ENCODE measurements at places on chromosomes 2 and 18.

- DNase-seq, result no peak
These were observed 32.6 kb upstream of the SLC40A1 start for GRCh38 chr2:189613077-189613636.

DNA sequence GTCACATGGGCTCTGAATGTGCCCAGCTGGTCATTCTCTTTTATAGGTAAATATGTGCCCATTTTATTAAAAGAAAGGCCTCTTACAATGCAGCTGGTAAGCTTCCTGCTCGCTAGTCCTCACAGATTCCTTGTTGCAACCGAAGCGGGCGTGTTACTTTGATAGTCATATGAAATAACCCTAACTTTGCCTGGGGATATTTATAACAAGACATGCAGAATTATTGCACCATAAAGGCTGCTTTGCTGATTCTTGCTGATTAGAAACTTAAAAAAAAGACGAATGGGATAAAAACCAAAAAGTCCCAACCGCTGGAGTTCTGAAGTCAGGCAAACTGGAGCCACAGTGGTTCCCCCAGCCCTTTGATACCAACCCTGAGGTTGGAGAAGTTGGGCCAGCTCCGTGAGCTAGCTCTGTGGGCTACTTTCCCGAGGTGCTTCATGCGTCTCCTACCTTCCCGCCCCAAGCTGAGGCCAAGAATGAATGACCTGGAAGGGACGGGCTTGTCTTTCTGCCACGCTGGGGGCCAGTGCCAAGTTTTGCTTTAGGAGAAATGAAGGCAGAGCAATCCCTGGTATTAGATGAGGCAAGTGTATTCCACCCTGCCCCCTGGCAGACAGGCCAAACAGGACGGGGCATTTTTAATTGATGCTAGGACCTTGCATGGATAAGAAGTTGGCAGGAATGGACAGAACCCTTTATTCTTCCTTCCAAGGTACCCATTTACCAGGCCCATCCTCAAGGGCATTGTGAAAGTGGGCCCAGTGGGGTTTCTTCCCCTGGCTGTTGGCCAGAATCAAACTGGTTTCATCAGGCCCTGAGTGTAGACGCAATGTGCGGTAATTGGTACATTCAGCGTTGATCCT lies 140.4 kb downstream of the KCTD1 start:
- DNase-seq, result no peak

GRCh38 chr2:159199236-159199635 lies 87.3 kb downstream of the WDSUB1 start:
- DNase-seq, result no peak

- no peak for DNase-seq
These were observed 219.8 kb upstream of the SPHKAP start for GRCh38 chr2:228401065-228401912.

GRCh38 chr2:201661366-201661765 lies 18.1 kb upstream of the TMEM237 start:
- DNase-seq, result no peak

DNA sequence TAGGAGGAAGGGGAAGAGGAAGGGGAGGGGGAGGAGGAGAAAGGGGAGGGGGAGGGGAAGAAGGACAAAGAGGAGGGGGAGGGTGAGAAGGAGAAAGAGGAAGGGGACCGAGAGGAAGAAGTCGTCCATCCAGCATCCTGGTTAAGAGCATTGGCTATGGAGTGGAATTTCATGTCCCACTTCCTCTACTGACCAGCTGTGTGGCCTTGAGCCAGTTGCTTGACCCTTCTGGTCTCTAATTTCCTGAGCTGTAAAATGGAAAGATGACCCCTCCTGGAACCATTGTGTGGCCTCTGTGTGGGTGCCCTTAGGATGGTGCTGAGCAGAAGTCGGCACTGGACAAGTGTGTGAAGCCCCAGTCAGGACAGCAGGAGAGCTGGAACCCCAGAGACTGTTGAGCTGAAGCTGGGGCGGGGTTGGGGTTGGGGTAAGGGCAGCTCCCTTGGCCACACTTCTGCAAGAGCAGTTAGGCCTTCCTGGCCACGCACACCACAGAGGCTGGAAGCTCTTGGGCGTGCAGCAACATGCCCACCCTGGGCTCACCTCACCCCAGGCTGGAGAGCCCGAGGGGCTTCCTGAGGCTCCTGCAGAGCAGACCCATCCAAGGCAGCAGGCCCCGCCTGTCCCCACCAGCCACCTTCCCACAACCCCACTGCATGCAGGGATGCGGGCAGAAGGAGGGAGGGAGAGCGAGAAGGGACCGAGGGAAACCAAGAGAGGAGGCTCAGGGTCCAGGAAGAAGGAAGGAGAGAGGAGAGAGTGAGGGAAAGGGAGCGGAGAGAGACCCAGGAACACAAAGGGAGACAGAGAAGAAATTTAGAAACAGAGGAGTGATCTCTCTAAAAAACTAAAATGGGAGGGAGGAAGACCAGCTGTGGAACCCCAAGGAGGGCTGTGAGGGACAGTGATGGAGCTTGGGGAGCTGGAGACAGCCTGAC lies 16.2 kb downstream of the ADRA2B start:
- no peak for DNase-seq

Measured in mesothelial cell of epicardium (in vitro differentiated cells).